ENCODE measurements at places on chromosomes 2 and 18.

DNA sequence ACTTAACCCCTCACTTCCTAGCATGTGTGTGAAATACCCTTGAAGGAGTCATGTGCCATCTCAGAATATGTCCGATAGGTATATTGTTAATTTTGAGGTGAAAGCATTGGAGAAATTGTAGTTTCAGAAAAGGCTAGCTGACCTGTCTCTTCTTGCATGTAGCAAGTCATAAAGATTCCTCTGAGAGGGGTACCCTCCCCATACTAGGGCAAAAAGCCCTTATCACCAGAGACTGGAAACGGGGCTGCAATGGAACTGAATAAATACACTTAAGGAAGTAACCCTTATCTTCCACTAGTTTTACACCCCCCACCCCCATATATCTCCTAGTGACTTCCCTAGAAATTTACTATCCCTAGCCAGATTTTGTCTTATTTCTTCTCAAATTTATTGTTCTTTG lies 1.8 kb upstream of the SF3B6 start:
- no peak for DNase-seq

DNA sequence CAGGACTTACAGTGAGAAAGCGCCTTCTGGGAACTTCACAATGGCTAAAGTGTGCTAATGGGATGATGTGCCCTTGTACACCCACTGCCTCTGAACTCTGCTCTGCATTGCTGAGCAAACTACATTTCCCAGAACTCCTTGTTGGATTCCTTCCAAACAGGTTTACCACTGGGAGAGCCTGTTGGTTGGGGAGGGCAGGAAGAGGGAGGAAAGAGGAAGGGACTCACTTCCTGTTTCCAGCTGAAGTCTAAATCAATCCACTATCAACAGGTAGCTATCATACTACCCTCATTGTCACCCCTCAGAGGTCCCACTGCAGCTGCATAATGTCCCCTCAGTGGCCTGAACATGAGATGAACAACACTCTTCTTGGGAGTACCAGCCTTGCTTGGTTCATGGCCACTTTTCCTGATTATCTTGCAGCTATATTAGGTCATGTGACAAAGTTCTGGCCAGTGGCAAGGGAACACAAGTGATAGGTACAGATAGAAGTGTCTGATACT lies 109.7 kb downstream of the MSH2 start:
- DNase-seq, result no peak

GRCh38 chr2:218810256-218810655 lies 21.3 kb downstream of the PRKAG3 start:
- DNase-seq, result no peak

- peak; percentile 79 for DNase-seq
Measured at GRCh38 chr2:219289537-219290361, 10.6 kb downstream of the DNAJB2 start.

GRCh38 chr2:61520261-61520660 lies 17.9 kb downstream of the XPO1 start:
- no peak for DNase-seq

DNA sequence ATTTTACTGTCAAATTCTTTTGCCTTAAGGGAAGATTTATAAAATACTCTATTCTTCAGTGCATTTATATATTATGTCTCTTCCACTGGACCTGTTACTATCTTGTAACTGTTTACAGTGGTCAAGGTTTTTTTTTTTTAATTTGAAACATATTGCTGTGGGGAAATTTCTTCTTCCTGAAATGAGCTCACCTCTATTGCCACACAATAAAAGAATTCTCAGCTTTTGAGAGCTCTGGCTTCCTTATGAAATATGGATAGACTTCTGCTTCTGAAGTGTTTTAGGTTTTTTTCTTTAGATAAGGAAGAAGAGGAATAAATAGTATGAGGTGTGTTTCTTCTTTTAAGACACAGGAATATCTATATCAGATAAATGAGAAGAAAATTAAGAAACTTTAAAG lies 7.7 kb downstream of the VRK2 start:
- DNase-seq, result no peak

- no peak for DNase-seq
Measured at GRCh38 chr2:16244153-16244965, 304.0 kb downstream of the MYCN start.

GRCh38 chr2:12168354-12168753 lies 421.9 kb downstream of the LPIN1 start:
- DNase-seq, result no peak
